ENCODE measurements at places on chromosomes 7 and 10.

DNA sequence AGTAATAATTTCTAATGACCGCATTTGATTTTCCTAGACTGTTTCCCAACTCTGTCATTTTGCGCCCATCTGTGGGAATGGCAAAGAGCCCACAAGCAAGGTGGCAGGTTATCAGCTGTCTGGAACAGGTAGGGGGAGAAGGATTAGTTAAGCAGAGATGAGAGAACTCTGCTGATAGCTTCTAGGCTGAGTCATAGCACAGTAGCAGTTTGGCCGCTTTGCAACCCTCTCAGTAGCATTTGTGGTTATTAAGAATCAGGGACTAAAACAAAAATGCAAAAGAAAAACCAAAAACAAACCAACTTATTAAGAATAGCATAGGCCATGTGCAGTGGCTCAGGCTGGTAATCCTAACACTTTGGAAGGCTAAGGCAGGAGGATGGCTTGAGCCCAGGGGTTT is 602.7 kb upstream of the SORCS1 start:
- DNase-seq, result no peak

DNA sequence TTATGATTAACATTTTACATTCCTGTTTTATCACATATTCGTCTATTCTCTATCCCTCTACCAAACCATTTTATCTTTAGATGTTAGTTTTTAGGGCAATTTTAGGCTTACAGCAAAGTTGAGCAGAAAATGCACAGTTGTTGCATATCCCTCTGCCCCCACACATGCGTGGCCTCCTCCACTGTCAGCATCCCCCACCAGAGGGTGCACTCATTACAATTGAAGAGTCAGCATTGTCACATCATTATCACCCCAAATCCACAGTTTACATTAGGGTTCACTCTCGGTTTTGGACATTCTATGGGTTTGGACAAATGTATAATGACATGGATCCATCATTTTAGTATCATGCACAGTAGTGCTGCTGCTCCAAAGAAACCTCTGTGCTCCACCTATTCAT is 86.4 kb downstream of the WDR37 start:
- DNase-seq, result no peak

DNA sequence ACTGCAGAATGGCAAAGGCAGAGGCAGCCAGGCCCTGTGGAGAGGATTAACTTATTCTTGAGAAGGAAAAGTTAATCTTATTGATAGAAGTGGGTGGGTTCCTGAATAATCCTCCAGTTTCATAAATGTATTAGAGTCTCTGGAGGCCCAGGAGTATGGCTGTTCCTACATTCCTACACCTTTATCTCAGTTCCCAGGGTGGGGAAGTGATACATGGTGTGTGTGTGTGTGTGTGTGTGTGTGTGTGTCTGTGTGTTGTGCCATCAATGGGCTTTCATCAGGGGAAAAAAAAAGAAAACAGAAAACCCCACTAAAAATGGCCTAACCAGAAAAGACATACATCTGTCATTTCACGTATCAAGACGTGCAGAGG is 22.0 kb upstream of the GSDME start:
- no peak for DNase-seq

DNA sequence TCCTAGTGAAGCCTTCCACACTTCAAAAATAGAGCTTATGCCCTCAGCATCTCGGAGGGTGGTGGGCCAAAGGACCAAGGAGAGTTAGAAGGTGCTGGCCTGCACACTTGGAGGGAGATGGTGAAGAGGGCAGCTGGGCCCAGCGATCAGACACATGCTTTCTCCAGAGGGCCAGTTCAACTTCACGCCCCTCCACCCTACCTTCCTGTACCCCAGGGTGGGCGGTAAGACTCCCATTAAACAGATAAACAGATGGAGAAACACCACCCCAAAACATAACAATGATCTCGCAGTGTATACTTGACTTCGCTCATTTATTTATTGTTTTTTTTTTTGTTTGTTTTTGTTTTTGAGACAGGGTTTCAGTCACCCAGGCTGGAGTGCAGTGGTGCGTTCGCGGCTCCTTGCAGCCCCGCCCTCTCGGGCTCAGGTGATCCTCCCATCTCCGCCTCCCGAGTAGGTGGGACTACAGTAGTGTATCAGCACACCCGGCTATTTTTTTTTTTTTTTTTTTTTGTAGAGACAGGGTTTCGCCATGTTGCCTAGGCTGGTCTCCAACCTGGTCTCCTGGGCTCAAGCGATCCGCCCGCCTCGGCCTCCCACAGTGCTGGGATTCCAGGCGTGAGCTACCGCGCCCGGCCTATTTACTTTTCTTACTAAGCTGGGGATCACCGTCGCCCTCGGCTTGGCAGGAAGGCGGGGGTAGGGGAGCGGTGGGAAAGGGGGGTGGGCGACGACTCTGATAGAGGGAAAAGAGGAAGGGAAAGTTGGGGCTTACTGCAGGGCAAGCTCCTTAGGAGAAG is 1.8 kb downstream of the C10orf95 start:
- peak; percentile 93 for DNase-seq

DNA sequence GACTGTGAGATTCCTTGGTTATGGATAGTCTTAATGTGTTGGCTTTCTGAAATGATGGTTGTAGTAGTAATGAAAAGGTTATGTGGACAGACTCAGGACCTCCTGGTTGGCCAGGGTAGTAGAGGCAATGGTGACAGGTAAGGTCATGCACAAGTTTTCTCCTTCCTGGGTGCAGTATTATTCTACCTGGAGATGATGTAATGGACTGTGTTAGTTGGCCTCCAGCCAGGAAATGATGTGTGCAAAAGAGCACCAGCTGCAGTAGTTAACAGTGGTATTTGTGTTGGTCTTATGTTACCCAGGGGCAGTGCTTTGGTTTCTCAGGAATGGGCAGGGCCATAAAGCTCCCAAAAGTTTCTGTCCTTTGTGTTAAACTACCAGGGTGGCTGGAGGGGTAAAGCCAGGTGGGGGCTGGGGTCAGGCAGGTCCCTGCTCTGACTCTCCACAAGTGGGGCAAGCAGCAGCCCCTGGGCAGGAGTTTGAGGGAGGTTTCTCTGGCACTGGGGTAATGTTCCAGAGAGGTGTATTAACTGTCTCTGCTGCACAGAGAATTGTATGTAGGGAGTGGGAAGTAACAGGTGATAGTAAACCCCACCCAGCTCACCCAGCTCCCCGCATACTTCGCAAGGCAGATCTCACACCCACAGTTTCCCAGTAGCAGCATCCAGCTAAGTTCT is 36.3 kb downstream of the GPR22 start:
- no peak for DNase-seq

DNA sequence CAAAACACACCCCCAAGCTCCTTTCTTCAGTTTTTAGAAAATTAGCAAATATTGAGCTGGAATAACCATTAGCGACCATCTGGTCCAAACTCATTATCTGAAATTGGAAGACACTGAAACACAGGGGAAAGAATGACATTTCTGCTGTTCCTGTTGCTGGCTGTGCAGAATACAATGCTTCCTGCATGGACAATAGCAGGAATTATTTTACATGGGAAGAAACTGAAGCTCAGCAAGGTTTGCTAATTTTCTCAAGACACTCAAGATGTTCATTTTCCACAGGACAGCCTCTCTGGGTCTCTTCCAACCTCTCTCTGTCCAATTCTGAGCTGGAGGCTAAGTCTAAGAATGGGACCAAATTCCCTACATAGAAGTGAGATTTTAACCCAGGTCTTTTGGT is 81.9 kb upstream of the TNS3 start:
- DNase-seq, result no peak

DNA sequence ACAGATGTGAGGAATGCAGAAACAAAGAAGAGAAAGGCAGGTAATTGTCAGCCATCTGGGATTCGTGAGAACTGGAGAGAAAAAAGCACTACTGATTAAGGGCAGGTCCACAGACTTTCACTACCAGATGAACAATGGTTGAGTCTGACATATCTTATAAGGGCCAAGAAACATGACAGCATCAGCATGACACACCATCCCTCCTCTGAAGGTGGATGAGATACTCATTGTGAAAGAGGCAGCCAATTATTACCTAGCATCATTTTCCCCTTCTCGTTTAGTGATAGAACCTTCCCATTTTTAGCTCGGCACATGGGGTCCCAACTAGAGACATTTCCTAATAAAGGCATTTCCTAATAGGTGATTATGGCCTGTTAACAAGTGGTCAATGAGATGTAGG is 19.2 kb upstream of the MET start:
- DNase-seq, result no peak

- DNase-seq, result no peak
These were observed 22.5 kb upstream of the MYL7 start for GRCh38 chr7:44163591-44163990.

- DNase-seq, result no peak
These were observed 66.5 kb upstream of the RSBN1L start for GRCh38 chr7:77629797-77630196.

GRCh38 chr7:66250711-66251110 is 45.6 kb downstream of the TPST1 start:
- no peak for DNase-seq

GRCh38 chr7:113796557-113796956 is 122.3 kb downstream of the PPP1R3A start:
- DNase-seq, result no peak
